ENCODE measurements at places on chromosomes 5 and 9. TPM values are rescaled to one million over a fixed set of nuclear protein-coding genes. Genes with fewer than 3 reads are reported as not detected.

Gene ANKRD20A1
- 1.7 TPM for total RNA-seq

Gene PRUNE2
- total RNA-seq: 20.7 TPM

Gene PCDHGA1
- 0.36 TPM for total RNA-seq

Gene MRNIP
- 17.2 TPM for total RNA-seq

Gene CDH18
- total RNA-seq: under 0.01 TPM

Gene TNFSF8
- not detected for total RNA-seq

Gene ENTREP1
- 1.3 TPM for total RNA-seq

Gene CDKN2B
- total RNA-seq: 7.6 TPM

Gene ANKRD18B
- 0.94 TPM for total RNA-seq

Gene IL7R
- total RNA-seq: 3.2 TPM

Gene SHC3
- 7.6 TPM for total RNA-seq

Gene PCDHGC3
- 10.3 TPM for total RNA-seq

Gene PCDHA7
- 0.27 TPM for total RNA-seq

Gene LCNL1
- total RNA-seq: 0.19 TPM

Gene SMIM33
- total RNA-seq: not detected

Gene GIN1
- total RNA-seq: 4.2 TPM

All from endothelial cell of coronary artery (primary cell).